ENCODE measurements at places on chromosomes 1 and 21.

- peak; percentile 55 for DNase-seq
These were observed 771 bp upstream of the NTNG1 start for GRCh38 chr1:107139833-107140702.

GRCh38 chr1:196361112-196361714 is 247.0 kb downstream of the KCNT2 start:
- DNase-seq: no peak

GRCh38 chr1:226397011-226397926 is 10.6 kb downstream of the PARP1 start:
- no peak for DNase-seq

GRCh38 chr1:100903777-100904176 is 7.9 kb downstream of the SLC30A7 start:
- DNase-seq: no peak

GRCh38 chr21:28892199-28893111 is 100.2 kb downstream of the LTN1 start:
- no peak for DNase-seq

GRCh38 chr1:54227891-54228310 is 27.9 kb downstream of the MRPL37 start:
- DNase-seq: no peak

DNA sequence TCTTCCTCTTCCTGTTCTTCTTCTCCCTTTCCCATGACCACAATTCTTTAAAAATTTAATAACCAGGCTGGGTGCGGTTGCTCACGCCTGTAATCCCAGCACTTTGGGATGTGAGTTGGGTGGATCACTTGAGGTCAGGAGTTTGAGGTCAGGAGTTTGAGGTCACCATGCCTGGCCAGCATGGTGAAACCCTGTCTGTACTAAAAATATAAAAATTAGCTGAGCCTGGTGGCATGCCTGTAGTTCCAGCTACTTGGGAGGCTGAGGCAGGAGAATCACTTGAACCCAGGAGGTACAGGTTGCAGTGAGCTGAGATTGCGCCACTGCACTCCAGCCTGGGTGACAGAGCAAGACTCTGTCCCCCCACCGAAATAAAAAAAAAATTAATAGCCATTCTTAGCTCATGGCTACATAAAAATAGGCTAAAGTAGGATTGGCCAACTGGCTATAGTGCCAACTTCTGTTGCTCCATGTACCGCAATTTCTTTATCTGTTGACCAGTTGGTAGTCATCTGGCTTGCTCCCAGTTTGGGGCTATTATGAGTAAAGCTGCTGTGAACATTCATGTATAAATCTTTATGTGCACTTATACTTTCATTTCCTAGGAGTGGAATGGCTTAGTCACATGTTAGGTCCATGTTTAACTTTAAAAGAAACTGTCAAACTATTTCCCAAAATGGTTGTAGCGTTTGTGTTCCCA is 136.3 kb downstream of the PEX14 start:
- no peak for DNase-seq

- no peak for DNase-seq
These were observed 597.3 kb downstream of the PTPRU start for GRCh38 chr1:29833581-29833980.

- no peak for DNase-seq
These were observed 6.8 kb upstream of the LRRN2 start for GRCh38 chr1:204692325-204692840.

GRCh38 chr1:8652467-8653046 is 164.9 kb downstream of the RERE start:
- no peak for DNase-seq

DNA sequence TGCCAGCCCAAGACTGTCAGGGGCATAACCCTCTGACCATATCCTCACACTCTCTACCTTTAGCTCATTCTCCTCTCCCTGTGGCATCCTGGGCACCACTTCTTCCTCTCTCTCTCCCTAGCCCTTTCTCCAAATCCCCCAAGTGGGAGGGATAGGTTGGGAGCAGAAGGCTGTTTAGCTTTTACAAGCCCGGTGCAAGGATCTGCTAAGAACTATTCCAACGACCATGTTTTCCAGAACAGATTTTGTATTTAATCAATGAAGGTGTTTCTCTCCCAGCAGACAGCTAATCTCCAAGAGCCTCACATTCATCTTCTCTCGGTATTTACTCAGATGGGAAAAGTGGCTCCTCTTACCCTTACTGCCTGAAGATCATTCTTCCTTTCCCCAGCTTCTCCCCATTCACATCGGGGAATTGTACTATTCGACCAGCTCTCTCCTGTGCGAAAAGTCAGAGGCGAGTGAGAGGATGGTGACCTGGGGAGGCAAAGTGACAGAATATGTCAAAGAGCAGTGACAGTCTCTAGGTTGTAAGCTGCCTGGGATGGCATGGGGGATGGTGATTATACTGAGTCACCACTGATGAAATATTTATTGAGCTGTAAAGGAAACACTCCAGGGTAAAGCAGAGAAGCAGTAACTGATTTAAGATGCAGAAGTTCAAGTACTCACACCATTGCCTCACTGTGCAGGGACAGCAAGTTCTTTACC is 47.0 kb upstream of the RBM15 start:
- DNase-seq: no peak

- DNase-seq: no peak
These were observed 45.1 kb downstream of the PDPN start for GRCh38 chr1:13628711-13629110.

- peak; percentile 96 for DNase-seq
These were observed at the start of gene SON for GRCh38 chr21:33542640-33543504. TSS of gene SON (plus strand) at chr21:33543038. CDS start at chr21:33543093, 55 bp downstream.
